Fibroblast of the conjunctiva (primary cell): ENCODE measurements at places on chromosomes 2 and 18.

DNA sequence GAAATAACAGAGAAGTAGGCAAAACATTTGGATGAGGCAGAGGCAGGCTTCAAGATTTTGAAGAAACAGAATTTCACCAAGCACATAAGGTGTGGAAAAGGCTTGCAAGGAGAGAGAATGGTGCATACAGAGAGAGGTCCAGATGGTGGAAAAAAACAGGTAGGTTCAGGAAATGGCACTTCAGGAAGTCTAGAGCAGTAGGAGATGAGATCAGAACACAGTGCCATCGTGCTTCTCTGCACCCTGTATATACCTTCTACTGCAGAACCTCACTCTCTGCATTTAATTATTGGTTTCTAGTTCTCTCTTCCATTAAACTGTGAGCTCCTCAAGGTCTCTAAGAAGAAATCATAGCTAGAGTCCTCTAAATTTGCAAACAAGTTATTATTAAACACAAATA lies 2.4 kb downstream of the PAIP2B start:
- no peak for DNase-seq

GRCh38 chr2:49286726-49287125 lies 132.4 kb upstream of the FSHR start:
- DNase-seq = no peak

- DNase-seq = no peak
These were observed 112.2 kb upstream of the PXDN start for GRCh38 chr2:1856475-1856874.

DNA sequence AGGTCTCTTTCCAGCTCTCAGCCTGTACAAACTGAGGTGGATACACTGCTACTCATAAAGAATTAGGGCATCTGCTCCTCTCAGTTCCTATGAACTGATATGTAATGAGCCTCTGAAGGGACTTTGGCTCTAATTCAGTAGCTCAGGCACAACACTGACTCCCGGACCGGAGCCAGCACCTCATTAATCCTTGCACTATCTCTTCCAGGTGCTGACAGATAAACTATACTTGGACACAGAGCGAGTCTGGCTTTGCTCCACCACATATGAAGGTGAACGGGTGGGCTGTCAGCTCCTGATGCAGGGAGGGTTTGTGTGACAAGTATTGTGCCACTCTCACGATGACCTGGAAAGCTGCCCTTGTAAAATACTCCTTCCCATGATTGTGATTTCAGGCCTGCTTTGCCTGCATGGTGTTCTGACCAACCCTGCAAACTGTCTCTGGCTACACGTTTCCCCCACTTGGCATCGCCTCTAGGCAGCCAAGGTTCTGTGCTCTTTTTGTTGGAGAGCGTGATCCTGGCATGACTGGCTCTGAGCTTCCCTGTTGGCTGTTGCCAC lies 111.6 kb upstream of the LMAN1 start:
- no peak for DNase-seq

- no peak for DNase-seq
These were observed 89.8 kb downstream of the ZNF516 start for GRCh38 chr18:76405280-76405679.

DNA sequence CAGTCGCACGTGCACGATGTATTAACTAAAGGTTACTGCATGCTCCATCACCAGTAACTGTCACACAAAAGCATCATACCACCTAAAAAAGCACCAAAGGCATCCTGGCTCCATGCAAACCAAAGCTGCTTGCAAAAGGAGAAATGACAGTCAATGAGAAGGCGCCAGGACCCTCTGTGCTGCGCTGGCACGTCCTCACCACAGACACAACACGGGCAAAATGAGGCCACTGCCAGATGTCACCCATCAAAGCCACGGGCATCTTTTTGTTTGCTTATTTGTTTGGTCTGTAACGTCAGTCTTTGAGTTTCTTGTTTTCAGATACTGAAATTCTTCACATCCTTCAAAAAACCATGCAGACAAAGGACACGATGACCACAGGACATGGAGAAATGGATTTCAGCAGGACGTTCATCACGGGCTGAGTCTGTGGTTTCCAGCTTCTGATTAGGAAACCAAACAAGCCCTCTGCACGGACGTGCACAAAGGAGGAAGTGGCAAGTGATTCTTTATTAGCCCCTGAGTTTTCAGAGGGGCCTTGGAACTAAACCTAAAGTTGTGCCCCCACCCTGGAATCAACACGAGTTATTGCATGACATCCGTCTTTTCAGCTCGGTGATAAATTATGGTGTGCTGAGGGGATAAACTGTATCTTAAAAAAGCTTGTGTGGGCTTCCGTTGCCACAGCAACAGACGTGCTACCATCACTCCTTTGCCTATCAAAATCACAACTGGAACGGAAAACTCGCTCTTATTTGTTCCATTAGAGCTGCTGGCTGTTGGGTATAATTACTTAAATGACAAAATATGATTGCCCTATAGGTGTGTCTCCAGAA lies 181.8 kb downstream of the EIPR1 start:
- DNase-seq = no peak

DNA sequence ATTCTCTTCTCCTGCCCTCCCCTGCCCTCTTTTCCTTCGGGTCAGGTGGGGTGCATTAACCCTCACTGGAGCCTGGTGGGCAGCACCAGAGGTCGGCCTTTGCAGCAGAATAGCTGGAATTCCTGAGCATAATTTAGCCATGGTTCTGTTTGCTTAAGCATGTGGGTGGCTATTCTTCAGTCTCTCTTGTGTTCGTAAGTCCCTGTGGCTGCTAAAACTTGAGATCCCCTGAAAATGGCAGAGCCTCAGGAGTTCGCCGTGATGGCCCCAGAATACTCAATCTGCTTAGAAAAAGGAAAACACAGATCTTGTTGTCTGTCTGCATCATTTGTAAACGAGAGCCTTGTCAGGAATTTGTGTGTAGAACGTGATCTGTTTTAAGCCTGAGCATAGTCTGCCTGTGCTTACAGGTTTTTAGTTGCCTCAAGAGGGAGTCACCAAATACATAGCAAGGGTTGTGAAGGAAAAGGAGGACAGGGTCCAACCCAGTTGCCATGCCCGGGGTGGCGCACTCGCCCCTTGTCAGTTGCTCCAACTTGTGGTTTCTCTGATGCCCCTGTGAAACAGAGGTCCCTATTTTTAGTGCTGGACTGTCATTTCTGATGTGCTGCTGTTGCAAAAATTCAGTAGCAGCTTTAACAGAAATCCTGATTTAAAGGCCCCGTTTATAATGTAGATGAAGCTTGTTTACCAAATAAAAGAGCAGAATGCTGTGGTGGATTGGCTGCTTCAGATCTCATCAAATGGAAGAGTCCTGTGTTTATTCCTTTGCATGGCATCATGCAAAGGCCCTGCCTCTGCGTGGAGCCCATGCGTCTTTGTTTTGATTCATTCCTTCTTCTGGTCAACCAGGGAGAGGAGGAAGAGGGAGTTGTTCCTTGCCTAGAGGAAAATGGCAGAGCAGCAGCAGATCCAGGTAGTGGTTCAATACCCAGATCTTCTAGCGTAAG lies 74.8 kb downstream of the WDSUB1 start:
- no peak for DNase-seq

DNA sequence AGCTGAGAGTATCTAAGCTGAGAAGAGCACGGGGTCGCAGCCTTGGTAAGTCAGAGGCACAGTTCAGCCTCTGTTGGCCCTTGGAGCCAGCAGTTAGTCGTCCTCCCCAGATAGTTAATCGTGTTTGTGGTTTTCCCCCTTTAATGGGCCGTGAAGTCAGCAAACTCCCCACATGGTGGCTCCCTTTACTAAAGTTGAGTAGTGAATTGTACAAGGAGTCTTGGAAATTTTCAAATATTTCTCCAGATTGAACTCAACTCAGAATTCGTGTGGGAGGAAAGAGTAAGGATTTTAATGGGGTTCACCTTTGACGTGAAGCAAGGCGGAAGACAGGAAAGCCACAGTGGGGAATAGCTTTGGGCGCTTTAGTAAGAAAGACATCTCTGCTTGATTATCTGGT lies 2.4 kb upstream of the ADCYAP1 start:
- no peak for DNase-seq

DNA sequence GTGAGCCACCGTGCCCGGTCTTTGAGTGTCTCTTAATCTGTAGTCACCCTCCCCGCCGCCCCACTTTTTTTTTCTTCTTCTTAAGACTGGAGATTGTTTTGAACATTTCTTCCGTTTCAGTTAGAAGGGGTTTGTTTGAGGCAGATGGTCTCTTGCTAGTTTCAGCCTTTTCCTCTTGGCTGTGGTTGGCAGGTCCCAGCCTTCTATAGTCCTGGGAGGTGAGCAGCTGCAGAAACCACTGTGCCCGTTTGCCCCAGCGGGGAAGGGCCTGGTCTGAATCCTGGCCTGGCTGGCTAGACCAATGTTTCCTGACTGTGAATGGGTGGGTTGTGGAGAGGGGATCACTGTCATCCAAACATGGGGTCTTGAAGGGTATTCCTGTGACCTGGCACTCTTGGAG lies 30.1 kb upstream of the MCFD2 start:
- DNase-seq = no peak

- no peak for DNase-seq
These were observed 14.0 kb downstream of the ITM2C start for GRCh38 chr2:230878599-230879188.

DNA sequence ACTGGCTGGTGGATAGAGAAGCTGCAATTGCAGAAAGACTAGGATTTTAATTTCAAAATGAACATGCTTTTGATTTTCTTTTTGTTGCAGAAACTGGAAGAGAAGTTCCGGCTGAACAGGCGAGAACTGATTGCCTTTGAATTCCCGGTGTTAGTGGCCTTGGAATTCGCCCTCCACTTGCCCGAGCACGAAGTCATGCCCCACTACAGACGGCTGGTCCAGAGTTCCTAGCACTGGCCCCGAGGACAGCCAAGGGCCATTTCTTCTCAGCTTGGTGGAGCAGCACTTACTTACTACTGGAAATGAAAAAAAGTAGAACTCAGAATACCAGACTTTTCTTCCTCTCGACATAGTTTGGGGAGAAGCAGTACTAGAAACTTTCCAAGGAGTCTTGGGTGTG lies 121.9 kb downstream of the CABLES1 start:
- DNase-seq = no peak

DNA sequence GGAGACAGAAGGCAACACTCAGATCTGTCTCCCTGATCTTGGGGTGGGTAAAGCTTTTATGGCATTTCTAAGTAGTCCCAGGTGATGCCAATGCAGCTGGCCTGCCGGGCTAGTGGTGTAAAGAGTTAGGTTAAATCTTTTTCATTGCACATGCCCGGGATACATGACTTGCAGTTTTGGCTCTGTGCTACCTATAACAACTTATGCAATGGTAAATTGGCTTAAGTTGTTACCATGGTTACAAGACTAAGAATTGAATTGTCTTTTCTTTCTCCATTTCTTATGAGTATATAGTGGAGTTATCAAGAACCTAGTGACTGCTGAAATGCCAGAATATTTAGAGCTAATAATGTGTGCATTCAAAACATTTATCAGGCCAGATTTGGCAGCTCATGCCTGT lies 5.3 kb upstream of the FAM110C start:
- no peak for DNase-seq

GRCh38 chr2:223043164-223043941 lies 8.6 kb upstream of the KCNE4 start:
- no peak for DNase-seq

DNA sequence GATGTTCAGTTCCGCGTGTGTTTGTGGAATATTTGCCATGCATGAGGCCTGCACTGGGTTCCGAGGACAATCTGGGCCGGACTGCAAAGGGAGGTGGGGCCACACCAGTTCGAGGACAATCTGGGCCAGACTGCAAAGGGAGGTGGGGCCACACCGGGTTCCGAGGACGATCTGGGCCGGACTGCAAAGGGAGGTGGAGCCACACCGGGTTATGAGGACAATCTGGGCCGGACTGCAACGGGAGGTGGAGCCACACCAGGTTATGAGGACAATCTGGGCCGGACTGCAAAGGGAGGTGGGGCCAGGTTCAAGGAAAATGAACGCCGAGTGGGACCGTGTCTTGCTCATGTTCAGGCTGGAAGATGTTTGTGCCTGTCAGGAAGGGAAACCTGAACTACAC lies 97.8 kb upstream of the HDAC4 start:
- DNase-seq = no peak

- no peak for DNase-seq
These were observed 25.3 kb upstream of the STEAP3 start for GRCh38 chr2:119198240-119198840.
